Esophagus squamous epithelium (tissue), 5 donors: ENCODE measurements at places on chromosomes 1 and 21.

DNA sequence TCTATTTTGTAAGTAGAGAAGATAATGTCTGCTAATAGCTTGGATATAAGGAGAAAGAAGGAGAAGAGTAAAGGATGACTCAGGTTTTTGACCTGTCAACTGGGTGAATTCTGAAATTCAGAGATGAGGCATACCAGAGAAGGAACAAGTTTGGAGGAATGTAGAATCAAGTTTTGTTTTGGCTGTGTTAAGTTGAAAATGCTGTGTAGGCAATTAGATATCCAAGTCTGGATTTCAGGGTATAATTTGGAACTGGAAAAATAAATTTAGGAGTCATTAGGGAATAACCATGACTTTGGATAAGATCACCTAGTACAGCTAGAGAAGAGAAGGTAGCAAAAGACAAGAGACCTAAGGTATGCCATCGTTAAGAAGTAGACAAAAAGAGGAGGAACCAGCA, 22.4 kb upstream of the GNG4 start:
- no peak for DNase-seq

DNA sequence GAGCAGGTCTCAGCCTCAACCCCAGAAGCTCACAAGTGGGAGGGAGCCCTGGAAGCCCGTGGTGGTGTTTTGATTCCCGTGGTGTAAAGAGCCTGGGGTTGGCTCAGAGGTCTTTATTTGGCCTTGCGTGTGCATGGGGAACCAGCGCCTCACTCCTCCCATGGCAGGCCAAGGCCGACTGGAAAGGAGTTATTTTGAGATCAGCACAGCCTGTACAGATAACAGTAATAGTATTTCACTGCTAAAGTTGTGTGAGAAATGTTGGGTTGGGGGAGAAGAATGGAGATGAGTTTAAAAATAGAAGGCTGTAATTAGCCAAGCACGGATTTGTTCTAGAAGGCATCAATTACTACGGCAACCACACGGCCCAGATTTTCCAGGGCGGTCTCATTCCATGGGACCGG, 186.5 kb downstream of the DYRK1A start:
- no peak for DNase-seq

DNA sequence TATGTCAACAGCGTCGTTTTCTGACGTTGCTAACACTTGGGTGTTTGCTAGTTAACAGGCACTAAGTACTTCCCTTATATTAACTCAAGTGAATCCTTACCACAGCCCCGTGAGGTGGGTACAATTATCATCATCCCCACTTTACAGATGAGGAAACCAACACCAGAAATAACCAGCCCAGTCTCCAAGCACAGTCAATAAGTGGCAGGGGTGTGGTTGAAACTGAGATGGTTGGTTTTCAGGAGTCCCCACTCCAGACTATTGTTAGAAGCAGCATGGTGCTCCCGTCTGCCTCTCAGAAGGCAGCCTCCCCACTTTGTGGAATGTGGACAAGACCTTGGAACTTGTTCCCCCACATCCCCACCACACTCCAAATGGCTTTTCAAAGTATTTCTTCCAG, 45.7 kb upstream of the ACOT11 start:
- no peak for DNase-seq

DNA sequence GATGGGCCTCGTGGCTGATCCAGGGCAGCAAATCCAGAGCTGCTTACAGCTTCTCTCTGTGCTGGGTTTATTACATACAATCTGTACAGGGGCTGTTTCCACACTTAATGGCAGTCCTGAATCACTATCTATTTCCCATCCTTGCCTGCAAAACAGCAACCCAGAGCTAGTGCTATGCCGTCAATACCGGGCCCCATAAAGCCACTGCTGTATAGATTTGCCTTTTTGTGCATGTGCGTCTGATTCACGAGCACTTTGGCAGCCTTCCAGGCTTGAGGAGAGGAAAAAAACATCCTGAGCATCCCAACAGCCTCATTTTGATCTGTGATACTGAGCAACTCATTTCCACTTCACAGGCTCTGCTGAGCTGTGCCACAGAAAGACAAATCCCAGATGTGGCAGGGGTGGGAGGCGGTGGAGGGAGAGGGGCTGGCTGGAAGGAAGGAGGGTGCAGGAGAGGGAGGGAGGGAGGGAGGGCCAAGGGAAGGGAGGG, 65.2 kb upstream of the TARBP1 start:
- no peak for DNase-seq

GRCh38 chr1:25051504-25051903, 121.4 kb upstream of the RUNX3 start:
- no peak for DNase-seq

DNA sequence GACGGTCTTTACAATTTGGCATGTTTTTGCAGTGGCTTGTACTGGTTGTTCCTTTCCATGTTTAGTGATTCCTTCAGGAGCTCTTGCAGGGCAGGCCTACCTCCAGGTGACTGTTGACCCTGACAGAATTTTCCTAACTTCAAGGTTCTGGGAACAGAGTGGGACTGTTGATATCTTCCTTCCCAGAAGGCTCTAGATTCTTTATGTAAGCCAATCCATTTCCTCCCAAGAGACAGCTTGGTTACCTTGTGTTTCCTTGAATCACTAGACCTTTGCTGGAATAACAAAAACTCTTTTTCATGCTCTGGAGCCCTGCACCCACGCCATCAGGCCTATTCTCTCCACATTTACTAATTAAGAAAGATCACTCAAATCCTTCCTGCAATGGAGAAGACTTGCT, 67.0 kb downstream of the C21orf91 start:
- DNase-seq = no peak

DNA sequence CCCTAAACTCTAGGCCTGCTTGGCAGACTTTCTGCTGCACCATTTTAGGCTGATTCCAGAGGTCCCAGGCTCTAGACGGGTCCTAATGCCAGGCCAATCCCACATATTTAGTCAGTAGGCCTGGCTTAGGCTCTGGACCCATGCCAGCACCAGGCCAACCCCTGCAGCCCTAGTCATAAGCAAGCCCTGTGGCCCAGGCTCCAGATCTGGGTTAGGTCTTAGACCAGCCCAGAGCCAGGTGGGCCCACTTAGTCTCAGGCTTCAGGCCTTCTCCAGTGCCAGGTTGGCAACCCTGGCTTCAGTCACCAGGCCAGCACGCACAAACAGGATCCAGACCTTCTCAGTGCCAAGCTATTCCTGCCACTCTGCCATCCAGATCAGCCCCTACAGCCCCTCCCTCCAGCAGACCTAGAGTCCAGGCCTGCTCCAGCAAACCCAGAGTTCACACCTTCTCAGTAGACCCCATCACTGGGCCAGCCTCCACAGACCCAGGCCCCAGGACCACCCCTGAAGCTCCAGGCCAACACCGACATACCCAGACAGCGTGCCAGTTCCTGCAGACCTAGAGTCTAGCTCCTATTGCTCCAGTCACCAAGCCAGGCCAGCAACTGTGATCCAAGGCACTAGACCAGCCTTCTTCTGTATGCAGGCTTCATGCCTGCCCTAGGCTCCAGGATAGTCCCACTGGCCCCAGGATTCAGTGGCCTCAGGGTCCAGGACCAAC, 467.6 kb downstream of the RWDD3 start:
- DNase-seq = no peak

DNA sequence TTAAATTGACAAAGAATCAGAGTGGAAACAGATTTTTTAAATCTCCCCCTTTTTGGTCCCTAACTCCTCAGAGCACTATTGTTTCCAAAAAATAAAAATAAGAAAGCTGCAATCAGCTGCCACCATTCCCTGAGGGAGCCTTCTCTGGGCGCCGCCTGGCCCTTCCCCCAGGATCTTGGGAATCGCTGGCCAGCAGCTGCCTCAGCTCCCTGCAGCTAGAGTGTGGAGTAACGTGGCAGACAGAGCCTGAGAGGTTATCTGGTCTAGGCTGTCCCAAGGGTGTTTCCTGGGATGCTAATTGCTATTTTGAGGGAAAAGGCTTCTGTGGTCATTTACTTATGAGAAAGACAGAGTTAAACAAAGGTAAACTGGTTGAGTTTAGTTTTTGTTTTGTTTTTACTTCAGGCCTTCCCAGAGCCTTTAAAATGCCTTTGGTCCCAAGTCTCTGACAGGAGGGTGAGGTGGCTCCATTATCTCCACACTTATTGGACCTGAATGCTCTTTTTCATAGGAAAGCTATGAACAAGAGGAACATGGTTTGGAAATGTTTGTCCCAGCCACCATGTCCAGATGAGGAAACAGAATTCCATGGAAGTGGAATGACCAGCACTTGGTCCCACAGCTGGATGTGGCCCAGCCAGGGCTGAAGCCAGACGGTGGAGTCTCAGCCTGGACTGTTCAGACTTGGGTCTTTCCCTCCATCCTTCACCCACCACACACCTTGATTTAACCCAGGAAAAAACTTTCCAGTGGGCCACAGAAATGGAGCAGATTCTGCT, 14.1 kb upstream of the KIAA1614 start:
- DNase-seq = no peak

DNA sequence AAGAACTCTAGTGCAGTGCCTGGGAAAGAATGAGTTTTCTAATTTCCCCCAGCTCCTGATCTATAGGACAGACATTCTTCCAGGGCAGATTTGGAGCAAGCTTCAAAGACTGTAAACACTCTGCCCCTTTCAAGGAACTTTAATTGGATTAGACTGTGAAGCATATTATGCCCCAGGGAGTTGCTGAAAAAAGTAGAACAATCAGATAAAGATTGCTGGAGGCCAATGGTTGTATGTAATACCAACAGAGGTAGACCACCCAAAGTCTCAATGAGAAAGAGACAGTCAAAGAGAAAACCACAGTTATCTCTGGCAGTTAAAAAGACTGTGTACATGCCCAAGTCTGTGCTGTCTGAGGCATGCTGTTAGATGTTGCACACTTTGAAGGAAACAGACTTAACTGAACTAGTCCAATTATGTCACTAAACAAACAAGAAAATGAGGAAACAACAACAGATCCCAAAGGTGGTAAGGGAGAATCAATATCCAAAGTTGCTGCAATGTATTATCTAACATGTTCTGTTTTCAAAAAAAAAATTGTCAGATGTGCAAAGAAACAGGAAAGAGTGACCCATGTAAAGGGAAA, 24.4 kb downstream of the C4BPA start:
- DNase-seq = no peak

- DNase-seq = no peak
Measured at GRCh38 chr1:184895086-184895485, 79.2 kb downstream of the NIBAN1 start.

GRCh38 chr1:22875241-22875640, 97.4 kb downstream of the LACTBL1 start:
- no peak for DNase-seq

DNA sequence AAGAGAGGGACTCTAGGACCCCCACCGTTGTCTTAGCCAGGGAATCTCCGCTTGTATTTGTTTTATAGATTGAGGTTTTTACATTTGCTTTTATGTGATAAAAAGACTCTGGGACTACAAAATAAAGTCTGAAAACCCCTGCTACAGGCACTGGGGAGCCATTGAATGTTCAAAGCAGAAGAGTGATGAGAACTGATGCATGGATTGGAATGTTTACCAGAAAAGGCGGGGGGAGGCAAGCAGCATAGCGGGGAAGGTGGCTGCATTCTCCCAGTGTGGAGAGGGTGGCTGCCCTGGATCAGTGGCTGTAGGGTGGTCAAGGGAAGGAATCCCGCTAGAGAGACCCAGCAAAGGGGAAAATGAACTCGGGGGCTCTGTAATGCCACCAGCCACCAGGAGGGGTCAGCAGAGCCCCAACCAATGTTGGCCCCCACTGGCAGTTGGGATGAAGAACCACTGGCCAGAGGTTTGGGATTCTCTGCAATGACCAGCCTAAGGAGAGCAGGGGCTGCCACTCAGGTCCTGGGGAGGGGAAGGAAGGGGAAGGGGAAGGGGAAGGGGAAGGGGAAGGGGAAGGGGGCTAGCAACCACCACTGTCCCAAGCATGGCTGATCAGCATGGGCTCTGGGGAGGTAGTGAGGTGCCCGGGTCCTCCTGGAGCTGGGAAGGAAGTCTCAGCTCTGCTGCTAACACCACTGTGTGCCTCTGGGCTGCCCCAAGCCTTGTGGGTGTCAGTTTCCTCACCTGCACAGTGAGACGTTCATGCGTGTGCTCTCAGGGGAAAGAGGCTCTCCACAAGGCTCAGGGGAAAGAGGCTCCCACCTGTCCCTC, 19.2 kb upstream of the PEF1 start:
- no peak for DNase-seq

DNA sequence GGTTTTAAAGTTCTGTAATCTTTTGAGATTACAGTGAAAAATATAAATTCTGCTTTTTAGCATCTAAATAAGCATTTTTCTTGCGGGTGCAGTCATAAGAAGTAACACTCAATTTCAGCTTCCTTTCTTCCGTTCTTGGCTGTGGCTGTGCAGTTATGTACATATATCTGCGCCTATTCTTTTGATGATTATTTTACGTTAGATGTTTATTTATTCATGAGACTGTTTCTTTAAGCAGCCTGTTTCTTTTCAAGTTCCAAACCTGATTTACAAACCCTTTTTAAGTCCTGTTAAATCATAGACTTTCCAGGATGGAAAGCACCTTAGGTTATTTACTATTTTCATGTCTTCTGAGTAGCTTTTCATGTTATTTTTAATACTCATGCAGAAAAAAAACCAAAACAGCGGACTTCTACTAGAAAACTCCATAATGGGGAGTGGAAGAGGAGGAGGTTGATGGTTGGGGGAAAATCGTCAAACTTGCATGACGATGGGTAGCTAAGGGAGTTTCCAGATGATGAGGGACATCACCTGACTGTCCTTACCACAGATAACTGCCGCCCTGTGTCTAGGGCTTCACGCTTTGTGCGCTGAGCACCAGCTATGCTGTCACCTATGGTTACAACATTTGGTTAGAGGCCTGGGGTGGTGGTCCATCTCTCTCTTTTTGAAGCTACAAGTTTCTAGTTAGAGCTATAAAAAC, 2.6 kb downstream of the PRDM2 start:
- no peak for DNase-seq

- DNase-seq = no peak
Measured at GRCh38 chr1:235304549-235305451, 23.2 kb downstream of the ARID4B start.

- no peak for DNase-seq
Measured at GRCh38 chr1:23614032-23614660, 54.8 kb upstream of the ID3 start.
